ENCODE measurements at places on chromosomes 2 and 18.

GRCh38 chr2:149020432-149020851, 18.1 kb upstream of the LYPD6B start:
- DNase-seq, result no peak

DNA sequence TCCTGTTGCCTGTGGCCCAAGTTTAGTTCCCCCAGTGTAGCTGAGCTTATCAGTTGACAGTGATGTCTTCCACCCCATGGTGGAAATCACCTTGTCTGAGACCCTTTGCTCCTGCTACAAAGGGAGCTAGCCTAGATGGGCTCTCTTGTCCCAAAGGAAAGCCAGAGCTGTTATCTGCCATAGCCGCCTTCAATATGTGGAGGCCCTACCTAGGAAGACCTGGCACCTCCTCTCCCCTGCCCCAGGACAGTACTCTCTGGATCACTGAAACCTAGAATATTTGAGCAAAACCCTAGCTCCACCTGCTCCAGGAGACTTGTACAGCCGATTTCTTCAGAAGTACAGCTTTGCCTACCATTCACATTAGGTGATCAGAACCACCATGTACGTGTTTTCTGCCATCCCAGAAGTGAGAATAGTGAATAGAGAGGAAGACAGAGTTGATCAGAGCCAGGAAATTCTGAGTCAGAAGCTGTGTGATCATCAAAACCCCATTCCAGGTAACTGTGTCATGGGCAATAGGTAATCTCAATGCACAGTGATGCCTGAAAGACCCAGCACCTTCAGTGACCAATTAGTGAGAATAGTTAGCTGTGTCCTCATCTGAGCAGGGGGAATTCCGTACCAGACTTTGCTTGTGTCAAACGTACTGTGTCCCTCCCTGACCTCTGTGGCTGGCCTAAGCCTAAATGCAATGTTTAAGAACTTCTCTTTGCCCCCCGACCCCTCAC, 138.4 kb upstream of the ALPP start:
- DNase-seq, result no peak

DNA sequence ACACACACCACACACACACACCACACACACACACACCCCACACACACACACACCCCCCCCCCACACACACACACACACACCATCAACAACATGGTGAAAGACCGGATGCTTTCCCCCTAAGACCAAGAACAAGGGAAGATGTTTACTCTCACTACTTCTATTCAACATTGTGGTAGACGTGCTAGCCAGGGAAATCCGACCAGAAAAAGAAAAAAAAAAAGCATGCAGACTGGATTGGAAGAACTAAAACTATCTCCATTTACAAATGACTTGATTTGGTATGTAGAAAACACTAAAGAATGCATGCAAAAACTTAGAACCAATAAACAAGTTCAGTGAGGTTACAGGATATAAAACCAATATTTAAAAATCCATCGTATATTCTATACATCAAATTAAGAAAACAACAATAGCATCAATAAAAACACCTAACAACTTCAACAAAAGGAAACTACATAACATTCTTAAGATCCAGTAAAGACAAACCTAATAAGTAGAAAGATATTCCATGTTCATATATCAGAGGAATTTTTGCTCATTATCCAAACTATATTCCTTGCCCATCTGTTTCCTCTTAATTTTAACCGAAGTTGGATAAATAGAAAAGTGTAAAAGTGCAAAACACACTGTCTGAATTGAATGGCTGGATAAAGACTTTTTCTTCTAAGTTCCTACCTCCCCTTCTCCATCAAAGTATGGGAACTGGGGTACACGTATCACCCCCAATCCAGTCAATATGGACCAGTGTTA, 51.5 kb upstream of the RNU4ATAC start:
- no peak for DNase-seq

DNA sequence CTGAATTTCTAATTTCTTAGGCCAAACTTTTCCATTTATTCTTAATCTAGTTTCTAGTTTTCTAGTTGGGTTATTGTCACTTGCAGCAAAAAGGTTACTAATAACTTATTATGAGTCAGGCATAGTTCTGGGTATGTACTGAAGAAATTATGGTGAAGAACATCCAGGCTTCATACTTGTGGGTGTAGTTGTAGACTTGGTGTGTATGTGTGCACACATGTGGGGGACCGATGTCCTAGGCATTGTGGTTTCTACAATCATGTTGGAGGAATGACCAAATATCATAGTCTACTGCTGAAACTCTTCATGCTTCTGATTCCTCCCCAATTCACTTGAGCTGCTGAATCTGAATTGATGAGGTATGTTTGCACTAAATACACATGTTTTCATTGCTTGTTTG, 141.2 kb downstream of the PMAIP1 start:
- no peak for DNase-seq

GRCh38 chr2:27931361-27931950, 40.9 kb downstream of the BABAM2 start:
- no peak for DNase-seq

- no peak for DNase-seq
Observed at GRCh38 chr2:54964816-54965215, 85.4 kb downstream of the RTN4 start.

DNA sequence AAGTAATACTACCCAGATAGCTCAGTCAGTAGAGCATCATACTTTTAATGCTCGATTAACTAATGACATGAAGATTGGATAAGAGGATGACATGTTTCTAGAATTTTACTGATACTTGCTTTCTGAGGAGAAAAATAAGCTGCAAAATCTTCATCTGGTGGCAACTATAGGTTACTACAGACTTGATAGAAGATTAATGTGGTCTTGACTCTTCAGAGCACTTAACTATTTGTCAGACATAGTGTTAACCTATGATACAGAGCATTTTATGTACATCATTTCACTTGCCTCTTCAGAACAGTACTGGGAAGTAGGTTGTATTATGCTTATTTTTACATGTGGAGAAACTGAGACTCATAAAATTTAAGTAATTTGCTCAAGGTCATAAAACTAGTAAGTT, 83.9 kb downstream of the UBR3 start:
- DNase-seq, result no peak

DNA sequence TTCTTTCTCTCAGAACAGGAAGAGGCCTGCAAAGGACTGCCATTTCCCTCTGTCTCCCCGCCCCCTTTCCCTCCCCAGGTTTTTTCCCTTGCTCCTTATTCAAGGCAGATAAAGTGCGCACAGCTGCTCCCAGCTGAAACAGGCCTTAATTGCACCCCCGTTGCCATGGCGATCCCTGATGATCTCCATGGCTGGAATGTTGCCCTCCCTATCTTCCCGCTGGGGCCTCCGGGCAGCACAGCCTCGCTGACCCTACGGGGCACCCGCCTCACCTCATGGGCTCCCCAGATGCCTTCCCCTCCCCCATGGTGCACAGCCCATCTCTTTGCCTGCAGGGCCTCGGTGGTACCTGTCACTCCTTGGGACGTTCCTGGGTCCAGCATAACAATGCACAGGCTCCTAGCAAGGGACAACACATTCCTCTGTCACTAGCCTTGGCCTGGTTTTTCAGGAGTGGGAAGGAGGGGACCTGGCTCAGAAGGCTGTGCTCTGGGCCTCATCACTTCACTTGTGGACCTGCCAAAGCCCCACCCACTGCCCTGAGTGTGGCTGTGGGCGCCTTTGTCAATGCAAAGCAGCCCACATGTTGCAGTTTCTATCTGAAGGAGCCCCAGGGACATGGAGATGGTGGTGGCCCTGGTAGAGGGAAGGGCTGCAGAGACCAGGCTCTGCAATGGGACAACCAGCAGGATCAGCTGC, 115.0 kb downstream of the CELF4 start:
- no peak for DNase-seq

- DNase-seq, result no peak
Observed at GRCh38 chr2:197804758-197805714, 643 bp downstream of the PLCL1 start.

DNA sequence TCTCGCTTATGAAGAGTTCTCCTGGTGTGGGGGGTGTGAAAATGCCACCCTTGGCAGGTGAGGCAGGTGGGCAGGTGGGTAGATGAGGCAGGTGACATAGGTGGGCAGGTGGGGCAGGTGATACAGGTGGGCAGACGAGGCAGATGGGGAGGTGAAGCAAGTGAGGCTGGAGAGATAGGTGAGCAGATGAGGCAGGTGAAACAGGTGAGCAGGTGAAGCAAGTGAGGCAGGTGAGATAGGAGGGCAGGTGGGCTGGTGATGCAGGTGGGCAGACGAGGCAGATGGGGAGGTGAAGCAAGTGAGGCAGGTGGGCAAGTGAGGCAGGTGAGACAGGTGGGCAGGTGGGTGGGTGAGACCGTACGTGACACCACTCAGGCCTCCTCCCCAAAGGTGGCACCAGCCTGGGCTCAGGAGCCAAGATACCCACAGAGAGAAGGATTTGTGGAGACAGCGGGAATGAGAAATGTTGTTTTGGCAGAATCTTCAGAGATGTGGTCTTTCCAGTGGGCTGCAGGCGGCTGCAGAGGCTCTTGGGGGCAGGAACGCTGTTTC, 232.3 kb upstream of the MYT1L start:
- no peak for DNase-seq

DNA sequence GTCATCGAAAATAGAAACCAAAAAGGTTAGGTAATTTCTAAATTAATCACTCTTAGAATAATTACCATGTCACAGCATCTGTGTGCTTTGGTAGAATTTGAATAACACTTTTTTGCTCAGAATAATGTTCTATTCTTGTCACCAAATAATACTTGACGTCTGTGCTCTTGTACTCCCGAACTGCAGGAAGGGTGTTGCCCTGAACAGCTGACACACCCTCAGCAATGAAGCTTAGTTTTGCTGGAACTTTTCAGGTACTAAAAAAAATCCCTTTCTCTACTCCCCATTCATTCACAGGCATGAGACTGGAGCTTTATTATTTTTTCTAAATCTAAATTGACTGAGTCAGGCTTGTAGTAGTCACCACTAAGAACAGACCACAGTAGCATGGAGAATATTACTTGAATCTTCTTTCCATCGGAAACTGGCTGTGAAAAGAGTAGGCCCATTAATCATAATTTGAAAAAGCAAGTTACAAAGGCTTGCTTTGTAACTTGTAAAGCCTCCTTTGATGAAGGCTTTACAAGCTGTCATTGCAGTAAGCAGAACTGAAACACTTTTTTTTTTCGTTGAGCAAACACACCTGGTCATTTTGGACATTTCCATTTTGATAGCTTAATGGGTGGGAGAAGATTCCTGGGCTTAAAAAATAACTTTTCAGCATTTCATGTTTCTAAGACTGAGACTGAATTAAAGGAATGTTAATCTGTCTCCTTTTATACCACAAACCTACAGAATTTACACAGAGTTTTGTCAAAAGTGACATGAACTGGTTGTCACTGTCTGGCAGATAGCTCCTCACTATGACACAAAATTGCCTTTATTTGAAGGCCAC, 70.3 kb upstream of the PELI1 start:
- no peak for DNase-seq

GRCh38 chr18:80022613-80023012, 11.6 kb upstream of the RBFA start:
- peak; percentile 26 for DNase-seq

DNA sequence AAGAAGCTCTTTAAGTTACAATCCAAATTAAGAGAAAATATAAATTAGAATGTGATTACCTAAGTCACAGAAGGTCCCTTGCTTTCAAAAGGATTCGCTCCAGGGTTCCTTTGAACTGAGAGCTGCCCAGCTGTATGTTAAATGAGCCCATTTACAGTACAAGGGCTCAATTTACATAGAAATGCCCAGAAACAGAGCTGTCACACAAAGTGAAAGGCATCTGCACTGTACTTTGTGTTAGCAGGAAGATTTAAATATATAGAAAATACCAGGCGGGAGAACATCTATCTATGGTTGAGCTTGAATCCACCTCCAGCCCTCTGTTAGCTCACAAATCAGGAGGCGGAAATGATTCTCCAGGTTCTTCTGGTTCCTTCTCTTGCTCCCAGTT, 272.9 kb downstream of the PAX3 start:
- no peak for DNase-seq

DNA sequence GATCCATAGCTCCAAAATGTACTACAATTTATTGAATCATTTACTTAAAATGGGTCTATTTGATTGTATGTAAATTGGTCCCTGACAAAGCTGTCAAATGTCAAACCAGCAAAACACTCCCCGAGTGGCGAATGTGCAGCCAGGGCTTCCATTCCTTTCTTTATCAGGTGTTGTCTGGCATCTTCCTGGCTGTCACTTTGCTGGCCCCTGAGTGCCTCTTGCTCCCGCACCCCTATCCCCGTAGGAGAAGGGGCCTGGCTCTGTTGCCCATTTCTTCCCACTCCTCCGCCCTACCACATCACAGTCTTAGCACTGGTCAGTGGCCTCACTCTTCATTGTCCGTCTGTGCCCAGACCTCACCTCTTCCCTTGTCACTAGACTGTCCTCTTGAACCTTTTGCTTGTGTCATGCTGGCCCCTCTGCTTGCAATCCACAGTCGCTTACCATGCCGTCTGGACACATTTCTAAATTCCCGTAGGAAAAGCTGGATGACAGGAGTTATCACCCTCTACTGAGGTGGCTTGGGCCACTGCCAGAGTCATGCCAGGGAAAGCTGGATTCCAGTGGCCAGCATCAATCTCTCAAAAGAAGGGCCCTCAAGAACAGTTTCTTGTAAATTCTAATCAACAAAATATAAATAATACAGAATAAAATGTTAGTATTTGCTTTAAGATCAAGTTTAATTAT, 15.4 kb downstream of the UBE2F start:
- DNase-seq, result no peak

GRCh38 chr2:179031731-179032408, 18.1 kb downstream of the CCDC141 start:
- no peak for DNase-seq

- no peak for DNase-seq
Observed at GRCh38 chr18:62048279-62048678, 138.6 kb downstream of the PIGN start.

DNA sequence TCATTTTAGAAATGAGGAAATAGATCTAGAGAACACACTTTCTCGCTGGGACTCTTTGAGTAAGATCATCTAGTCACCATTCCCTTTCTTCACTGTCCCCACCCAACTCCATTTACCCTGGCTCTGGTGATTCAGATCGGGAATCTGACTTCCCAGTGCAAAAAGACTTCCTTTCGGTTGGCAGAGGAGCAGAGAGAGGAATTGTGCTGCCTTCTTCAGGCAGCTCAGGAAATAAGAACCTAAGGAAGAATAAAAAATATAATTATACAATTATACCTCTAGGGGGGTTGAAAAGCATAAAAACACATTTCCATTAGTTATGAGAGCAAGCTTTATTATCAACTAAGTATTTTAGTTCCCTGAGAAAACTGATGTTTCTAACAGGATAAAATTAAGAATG, 9.3 kb upstream of the MPP4 start:
- DNase-seq, result no peak

GRCh38 chr2:3282056-3282998, 95.3 kb downstream of the EIPR1 start:
- DNase-seq, result no peak

DNA sequence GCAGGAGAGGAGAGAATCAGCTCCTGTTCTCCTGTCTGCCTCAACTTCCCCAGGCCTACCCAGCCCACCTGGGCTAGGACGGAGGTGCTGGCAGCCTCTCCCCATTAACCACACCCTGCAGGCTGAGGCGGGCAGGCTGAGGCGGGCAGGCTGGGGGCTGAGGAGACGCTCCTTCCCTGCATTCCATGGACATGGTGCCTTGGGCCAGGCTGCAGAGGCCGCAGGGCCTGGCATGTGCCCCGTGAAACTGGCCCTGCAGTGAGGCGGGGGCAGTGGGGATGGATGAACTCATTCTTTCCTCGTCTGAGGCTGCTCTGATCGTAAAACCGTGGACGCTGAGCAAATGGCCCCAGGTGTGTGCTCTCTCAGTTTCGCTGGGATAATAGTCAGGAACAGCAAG, 84.7 kb upstream of the LAPTM4A start:
- DNase-seq, result no peak

All from hematopoietic multipotent progenitor cell treated with erythropoietin and hydrocortisone succinate and interleukin-3 and kit ligand, for 17 days (in vitro differentiated cells).